ENCODE measurements at places on chromosomes 4 and X.

- no peak for DNase-seq
Observed at GRCh38 chr4:129342819-129343408, 247.0 kb downstream of the C4orf33 start.

GRCh38 chrX:128975745-128976144 is 547.5 kb downstream of the SMARCA1 start:
- DNase-seq, result peak; percentile 62

DNA sequence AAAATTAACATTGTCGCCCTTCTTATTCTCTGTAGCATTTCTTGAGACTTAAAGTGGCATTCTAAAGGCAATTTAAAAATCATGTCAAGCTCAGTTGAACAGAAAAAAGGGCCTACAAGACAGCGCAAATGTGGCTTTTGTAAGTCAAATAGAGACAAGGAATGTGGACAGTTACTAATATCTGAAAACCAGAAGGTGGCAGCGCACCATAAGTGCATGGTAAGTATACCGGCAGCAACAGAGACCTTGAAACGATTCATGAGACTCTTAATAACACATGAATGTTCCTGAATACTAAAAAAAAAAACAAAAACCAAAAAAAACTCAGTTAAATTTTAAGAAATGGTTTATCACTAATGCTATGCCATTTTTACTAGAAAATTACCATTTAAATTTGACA is 82.4 kb upstream of the HPRT1 start:
- peak; percentile 11 for DNase-seq

DNA sequence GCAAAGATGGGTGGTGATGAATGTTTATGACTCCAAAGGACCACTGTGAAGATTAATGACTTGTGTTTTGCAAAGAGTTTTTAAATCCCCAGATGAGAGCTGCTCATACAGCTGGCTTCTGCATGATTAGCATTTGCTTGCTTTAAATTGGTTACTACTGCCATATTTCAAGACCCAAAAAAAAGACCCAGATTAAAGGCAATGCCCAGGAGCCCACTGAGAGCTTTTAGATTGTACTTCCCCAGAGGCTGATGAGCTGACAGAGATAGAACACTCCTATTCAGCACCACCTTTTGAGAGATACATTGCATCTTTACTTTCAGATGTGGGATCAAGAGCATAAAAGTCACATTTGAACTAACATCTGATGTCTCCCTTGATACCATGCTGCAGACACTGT is 142.0 kb downstream of the HNRNPD start:
- no peak for DNase-seq

DNA sequence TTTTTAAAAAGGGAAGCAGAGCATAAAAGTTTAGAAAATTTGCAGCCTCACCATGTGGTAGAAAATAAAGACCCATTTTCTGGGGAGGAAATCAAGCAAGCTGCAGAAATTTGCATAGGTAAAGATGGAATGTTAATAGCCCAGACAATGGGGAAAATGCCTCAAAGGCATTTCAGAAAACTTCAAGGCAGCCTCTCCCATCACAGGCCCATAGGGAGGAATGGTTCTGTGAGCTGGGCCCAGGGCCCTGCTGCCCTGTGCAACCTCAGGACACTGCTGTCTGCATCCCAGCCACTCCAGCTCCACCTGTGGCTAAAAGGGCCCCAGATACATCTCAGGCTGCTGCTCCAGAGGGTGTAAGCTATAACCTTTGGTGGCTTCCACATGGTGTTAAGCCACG is 137.9 kb downstream of the INPP4B start:
- DNase-seq, result no peak

DNA sequence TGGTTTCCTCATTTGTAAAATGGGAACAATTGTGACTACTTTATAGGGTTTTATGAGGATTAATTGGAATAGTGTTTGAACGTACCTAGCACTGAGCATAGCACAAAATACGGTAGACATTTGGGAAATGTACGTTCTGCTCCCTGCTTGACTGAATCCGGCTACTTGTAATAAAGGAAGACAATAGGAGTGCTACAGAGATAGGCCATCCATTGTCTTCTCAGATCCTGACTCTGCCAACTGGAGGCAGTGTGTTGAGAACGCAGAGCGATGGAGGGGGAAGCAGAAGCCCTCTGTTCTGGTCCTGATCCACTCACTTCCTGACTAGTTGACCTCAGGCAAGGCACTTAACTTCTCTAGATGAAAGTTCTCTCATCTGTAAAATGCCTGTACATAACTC is 26.4 kb downstream of the ENPP6 start:
- DNase-seq, result no peak

GRCh38 chrX:93322110-93322509 is 351.3 kb downstream of the NAP1L3 start:
- no peak for DNase-seq

- DNase-seq, result no peak
Observed at GRCh38 chr4:153044036-153044435, 107.9 kb downstream of the FHDC1 start.

GRCh38 chr4:134531013-134531412 is 329.4 kb upstream of the PABPC4L start:
- no peak for DNase-seq

DNA sequence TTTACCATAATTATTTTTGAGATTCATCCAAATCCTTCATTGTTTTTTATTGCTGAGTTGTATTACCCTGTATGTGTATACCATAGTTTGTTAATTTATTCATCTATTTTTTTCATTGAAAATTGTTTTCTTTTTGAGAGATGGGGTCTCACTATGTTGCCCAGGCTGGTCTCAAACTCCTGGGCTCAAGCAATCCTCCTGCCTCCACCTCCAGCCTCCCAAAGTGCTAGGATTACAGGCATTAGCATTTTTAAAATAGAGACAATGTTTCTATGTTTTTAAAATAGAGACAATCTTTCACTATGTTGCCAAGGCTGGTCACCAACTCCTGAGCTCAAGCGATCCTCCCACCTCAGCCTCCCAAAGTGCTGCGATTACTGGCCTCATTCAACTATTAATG is 1.6 kb upstream of the MAGIX start:
- DNase-seq, result no peak

GRCh38 chr4:123943976-123944375 is 547.4 kb downstream of the SPRY1 start:
- no peak for DNase-seq

DNA sequence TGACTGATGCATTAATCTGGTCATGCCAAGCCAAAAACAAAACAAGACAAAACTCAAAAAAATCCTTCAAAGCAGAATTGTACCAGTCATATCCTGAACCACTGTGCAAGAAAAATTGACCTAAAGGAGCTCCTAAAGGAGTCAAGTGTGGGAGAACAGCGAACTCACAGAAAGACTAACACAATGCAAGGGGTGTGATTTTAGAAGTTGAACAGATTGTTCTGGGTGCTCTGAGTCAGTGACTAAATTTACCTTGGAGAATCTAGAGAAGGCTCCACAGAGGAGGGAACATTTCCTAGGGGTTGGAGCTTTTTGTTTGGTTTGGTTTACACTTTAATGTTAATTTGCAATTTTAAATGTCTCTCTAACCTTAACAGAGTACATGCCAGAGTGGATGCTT is 48.9 kb upstream of the PHF8 start:
- DNase-seq, result no peak

DNA sequence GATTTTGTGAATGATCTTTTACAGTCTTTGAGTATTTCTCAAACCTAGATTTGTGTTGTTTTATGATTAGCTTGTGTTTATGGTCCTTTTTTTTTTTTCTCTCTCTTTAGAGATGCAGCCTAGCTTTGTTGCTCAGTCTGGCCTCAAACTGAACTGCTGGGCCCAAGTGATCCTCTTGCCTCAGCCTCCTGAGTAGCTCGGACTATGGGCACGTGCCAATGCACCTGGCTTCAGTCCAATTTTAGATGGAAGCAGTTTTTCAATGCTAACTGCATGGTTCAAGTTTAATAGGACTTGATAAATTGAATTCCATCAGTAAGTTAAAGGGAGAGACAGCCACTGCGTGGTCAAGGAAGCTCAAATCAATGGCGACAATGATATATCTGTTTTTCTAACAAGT is 3.8 kb upstream of the FGG start:
- DNase-seq, result no peak

GRCh38 chr4:47713129-47713834 is 124.6 kb downstream of the CORIN start:
- DNase-seq, result no peak

- DNase-seq, result no peak
Observed at GRCh38 chr4:73098016-73098415, 28.5 kb upstream of the COX18 start.

DNA sequence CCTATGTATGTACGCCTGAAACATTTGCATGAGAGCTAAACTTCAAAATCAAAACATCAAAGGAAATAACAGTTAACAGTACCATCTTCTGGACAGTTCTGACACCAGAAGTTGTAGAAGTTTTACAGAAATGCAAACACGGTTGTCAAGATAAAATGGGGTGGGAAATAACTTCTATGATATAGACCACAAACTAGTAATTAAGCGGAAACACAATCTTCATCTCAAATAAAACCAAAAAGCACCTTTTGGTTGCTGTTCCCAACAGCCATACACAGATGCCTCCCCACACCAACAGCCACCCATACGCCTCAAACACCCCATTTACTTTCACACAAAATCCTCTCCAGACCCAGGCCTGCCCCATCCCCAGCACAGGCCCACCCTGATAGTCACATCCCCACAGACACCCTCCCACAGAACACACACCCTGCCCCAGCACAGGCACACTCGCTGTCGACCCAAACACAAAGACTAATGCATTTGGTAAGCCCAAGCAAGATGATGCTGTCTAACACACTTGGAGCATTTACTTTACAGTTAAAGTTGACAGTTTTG is 64.3 kb downstream of the TAPT1 start:
- no peak for DNase-seq

DNA sequence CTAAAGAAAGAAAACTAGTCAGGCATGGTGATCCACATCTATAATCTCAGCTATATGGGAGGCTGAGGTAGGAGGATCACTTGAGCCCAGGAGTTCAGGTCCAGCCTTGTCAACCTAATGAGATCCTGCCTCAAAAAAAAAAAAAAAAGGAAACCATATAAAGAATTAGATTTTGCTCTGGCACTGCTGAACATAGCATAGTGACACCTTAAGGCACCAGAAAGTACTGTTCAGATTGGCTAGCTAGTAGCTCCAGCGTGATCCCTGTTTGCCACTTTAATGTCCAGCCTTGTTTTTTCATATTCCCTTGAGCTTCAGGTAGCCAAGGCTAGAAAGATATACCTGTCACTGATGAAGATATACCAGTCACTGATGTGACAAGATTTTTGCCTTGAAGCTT is 34.1 kb downstream of the EXOC1 start:
- DNase-seq, result no peak

GRCh38 chr4:78032446-78032845 is 24.7 kb upstream of the FRAS1 start:
- peak; percentile 24 for DNase-seq

- peak; percentile 74 for DNase-seq
Observed at GRCh38 chr4:1685235-1686150, 1.4 kb upstream of the FAM53A start.

DNA sequence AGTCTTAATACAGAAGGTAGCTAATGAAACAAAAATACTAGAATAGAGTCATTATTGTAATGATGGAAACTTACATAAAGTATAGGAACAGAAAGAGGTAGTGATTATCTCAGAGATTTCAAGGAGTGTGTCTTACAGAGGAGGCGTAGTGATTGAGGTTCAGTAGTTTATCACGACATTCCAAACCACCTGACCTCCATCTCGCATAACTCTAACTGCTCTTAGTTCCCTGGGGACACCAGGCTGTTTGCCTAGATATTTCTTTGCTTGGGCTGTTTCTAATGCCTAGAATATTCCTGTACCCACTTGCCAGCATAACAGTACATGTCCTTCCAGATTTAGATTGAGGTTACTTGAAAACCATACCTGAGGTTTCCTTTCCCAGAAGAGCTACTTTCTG is 29.1 kb downstream of the STAG2 start:
- DNase-seq, result no peak

DNA sequence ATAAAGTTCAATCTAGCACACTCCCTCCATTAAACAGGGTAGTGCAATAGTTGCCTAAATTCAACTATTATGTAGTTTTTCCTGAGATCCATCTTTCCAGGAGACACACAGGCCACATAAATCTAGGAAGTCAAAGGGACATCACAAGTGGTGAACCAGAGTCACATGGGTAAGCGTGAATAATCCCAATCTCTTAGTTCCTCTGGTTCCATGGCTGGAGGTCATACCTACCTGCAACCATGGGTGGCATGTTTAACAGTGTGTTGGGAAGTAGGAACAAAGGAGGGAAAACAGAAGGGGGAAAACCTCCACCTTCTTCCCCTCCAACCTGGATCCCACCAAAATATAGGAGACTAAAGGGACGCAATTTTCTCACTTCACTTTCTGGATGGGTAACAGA is 2651.6 kb downstream of the ARAP2 start:
- no peak for DNase-seq

DNA sequence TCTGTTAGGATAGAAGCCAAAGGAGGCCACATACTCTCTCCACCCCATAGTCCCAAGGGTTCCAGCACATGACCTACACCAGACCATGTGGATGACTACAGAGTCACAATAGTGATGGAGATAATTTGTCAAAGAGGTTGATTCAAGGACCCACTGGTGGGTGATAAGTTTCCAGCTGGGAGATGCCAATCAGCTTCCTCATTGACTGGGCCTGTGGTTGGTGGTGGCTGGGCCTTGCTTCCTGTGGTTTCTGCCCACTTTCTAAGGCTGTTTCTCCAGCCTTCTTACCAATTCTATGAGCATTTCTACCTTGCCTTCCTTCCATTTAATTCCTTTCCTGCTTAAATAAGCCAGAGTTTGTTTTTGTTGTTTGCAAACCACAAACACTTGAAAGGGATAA is 95.5 kb upstream of the CPEB2 start:
- DNase-seq, result no peak

- no peak for DNase-seq
Observed at GRCh38 chrX:121746105-121746504, 698.7 kb downstream of the GLUD2 start.

GRCh38 chr4:30295652-30296051 is 424.5 kb upstream of the PCDH7 start:
- no peak for DNase-seq

- DNase-seq, result no peak
Observed at GRCh38 chr4:34269613-34270012, 1974.7 kb downstream of the ARAP2 start.

DNA sequence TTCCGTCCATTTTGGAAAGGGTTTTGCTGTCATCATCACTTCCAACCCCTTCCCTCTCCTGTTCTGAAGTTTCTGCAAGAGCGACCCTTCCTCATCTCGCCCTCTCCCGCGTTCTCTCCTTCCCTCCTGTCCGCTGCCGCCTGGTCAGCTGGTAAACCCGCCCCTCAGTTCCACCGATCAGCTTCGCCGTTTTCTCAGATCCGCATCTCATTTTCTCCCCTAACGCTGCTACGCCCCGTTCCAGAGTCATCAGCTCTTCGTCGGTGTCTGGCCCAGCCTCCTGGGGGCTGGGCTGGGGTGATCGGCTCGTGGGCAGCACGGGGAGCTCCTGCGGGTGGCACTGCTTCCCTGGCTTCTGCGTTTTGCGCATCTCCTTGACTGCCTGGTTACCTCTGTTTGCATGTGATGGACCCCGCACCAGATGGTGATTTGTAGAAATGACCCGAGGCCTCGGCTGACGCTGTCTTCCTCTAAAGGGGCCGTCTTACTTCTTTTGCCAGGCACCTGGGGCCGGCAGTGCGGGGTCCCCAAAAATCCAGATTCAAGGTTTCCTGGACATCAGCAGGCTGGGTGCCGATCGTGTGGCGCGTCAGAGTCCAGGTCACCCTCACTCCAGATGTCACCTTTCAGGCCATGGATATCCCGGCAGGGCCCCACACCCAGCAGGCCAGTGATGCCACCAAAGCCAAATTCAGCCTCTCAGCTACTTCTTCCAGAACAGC is 13.4 kb downstream of the CTBP1 start:
- no peak for DNase-seq

All from WERI-Rb-1 (cell line).